ENCODE measurements at places on chromosomes 4 and X.
A peak's percentile ranks its signal among the peaks of the same experiment; 100 is the strongest.

DNA sequence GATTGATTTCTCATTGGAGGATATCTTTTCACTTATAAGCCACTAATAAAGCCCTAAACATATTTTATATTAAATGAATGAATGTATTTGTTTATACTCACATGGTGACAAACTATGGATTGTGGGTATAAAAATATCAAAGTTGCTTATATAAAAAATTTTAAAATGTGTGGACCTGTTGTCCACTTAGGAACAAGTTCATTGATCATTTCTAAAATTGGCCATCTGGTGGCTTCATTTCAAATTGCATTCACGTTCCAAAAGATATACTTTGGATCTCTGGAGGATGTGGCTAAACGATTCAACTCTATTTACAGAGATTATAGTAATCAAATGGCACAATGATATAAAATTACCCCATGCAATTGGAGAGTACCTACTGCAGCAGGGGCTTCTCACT lies 32.5 kb downstream of the FSTL5 start:
- peak; percentile 18 for DNase-seq

- DNase-seq, result no peak
These were observed 51.0 kb downstream of the WFS1 start for GRCh38 chr4:6320663-6321062.

- DNase-seq, result peak; percentile 51
These were observed 725 bp downstream of the FAM120C start for GRCh38 chrX:54182194-54182863.

DNA sequence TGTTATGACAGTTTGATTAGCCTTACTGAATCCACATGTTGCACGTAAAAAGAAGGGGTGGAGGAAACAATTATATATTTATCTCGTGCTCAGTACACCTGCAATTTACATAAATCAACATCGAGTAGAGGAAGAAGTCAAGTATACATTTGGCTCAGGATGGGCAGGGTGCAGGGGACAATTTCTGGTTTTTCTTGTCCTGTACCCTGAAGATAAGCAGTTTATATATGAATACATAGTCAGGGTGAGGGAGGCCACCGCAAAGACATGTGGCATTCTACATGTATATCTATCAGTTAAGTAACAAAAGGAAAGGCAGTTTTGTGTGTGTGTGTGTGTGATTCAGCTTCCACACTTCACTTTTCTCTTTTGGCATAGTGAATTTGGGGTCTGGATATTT lies 11.1 kb upstream of the EREG start:
- no peak for DNase-seq

DNA sequence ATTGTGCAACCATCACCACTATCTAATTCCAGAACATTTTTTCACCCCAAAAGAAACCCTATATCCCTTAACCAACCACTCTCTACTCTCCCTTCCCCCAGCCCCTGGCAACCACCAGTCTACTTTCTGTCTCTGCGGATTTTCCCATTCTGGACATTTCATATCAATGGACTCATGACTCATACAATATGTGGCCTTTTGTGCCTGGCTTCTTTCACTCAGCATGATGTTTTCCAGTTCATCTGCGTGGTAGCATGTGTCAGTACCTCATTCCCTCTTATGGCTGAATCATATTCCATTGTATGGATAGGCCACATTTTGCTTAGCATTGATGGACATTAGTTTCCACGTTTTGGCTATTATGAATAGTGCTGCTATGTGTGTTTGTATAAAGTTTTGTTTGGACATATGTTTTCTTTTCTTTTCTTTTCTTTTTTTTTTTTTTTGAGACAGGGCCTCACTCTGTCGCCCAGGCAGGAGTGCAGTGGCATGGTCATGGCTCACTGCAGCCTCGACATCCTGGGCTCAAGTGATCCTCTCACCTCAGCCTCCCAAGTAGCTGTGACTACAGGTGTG lies 335.4 kb downstream of the BCOR start:
- peak; percentile 47 for DNase-seq

DNA sequence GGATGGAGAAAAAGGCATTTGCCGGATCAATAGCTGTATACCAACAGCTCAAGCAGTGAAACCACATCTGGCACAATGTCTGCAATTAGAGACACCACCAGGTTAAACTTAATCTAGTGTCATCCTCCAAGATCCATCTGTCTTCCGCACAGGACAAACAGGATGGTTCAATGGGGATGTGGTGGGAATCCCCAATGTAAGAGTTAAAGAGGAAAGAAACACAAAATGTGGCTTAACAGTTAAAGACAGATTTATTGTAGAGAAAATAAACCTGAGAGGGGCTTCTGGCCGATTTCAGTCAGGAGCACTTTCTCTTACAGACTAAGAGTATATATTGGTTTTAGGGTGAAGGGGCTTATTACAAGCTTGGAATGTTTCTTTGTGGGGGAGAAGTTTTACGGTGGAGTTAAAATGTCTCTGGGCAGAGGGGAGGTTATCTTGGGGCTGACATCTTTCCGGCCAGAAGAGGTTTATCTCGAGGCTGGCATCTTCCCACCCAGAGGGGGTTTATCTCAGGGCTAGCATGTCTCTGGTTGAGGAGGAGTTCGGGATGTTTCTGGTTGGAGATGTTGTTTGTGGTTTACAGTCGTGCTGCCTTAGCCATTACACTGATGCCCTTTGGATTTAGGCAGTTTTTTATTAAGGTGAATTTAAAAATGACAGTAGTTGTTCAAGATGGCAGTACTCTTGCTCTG lies 61.7 kb downstream of the KANTR start:
- DNase-seq, result no peak

- DNase-seq, result no peak
These were observed 84.3 kb upstream of the PLAC1 start for GRCh38 chrX:134742573-134742972.

- DNase-seq, result no peak
These were observed 59.0 kb downstream of the NHS start for GRCh38 chrX:17433965-17434364.

DNA sequence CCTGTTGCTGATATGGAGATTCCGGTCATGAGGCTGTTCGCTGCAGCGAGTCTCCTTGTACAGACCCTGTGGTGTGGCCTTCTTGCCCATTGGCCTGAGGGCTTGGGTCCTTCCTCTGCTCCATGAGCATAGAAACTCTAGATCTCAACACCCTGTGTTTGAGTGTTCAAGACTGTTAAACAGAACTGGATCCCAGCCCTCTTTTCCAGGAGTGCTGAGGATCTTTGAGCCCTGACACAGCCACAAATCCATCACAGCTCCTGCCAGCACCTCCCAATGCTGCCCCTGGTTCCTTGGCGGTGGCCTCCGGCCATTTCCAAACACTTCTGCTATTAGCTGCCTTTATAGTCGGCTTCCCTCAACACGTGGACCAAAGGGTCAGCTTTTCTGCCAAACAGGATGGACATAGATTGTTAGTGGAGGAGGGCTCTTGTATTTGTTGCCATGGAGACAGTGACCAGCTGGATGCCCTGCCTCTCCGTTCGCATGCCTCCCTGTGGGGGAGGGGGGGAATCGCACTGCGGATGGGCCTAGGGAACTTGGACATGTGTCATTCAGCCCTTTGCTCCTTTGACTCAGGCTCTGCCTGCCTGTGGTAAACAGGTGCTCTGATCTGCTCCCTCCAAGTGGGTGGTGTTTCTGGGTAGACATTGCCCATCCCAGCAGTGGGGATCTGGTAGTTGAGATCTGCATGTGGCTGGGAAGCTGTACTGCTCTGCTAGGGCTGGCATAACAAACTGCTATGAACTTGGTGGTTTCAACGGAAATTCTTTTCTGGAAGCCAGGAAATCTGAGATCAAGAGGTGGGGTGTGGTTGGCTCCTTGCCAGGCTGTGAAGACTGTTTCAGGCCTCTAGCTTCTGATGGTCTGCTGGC lies 6.9 kb upstream of the WDR1 start:
- no peak for DNase-seq

- DNase-seq, result no peak
These were observed 124.7 kb downstream of the HNRNPD start for GRCh38 chr4:82248903-82249632.
